ENCODE measurements at places on chromosomes 2 and 18.

GRCh38 chr2:226995625-226996041 is 159.8 kb downstream of the RHBDD1 start:
- no peak for DNase-seq

GRCh38 chr2:219183151-219183772 is 5.2 kb downstream of the RETREG2 start:
- DNase-seq: no peak

DNA sequence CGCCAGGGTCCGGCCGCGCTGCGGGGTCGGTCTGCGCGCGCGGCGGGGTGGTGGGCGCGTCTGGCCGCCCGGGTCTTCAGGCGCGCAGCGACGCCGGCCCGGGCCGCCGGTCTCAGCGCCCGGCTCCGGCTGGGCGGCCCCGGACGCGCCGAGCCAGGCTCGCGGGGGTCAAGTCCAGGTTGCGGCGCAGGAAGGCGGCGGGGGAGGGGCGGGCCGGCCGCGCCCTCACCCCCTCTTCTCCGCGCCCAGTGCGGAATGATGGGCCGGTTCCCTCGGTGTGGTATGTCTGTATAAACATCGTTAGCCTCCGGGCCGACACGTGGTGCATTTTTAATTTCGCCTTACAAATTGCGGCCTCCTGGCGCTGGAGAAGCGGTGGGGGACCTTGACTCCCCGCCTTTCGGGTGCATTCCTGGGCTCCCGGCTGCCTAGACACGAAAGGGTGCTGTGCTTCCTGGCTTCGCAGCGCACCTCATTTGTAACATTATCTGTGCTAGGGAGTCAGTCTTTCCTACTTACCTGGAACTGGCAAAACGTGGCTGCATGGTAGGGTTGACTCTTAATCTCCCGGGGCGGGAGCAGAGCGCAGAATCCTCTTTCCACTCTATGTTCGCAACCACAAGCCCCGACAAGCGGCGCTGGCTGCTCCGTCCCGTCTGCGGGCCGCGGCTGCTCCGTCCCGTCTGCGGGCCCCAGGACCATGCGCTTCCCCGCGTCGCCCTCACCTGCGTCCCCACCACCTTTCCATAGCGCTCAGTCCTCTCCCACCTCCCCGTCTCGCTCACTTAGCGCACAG is 69.0 kb downstream of the CTAGE1 start:
- DNase-seq: no peak

DNA sequence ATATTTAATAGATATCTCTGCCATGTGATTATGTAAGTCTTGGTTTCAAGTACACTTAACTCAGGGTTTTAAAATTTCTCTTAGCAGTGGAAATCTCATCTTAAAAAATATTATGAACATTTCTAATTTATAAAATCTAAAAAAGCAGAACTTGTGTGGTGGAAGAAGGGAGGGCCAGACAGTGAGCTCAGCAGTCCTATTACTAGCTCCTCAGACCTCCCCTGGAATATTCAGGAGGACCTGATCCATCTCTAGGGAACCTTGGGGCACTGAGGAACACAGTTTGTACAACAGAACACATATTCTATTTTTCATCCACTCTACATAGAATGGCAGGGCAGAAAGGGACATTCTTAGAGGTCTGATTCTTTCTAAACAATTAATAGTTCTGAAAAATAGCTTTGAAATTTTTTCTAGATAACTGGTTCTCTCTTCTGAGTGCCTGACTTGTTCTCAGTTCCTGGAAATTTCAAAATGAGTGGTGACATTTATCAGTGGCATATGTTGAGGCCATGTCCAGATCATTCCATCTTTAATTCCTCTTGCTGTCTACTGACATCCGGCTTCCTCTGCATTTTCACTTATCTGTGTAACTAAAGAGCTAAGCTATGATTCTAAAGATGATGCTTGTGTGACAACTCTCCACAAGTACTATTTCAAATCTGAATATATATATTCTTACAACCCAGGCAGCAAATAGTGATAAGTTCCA is 8.2 kb upstream of the MAP4K4 start:
- no peak for DNase-seq

- no peak for DNase-seq
These were observed 795 bp upstream of the TCF7L1 start for GRCh38 chr2:85132397-85132796.

DNA sequence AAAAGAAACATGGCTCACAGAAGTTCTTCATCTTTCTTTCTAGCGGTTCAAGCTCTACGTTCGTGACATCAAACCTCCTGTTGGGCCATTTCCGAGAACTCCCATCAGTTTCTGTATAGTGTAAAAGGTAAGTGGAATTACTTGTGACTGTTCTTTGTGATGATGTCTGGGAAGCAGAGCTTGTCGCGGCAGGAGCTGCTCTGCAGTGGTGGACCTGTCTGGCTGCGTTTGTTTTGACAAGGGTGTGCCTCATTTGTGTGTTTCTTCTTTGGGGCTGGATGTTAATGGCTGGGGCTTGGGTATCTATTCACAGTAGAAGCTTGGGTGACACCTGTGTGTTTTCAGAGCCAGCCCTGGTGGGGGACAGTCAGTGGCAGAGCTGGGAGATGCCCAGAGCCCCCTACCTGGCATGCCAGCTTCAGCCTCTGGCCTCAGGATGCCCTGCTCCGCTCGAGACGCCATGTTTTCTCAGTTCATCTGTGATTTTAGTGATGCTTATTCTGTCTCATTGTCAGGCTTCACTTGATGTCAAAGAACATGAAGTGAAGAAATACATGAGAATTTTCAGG is 59.6 kb downstream of the LDLRAD4 start:
- DNase-seq: no peak

- no peak for DNase-seq
These were observed 215.9 kb downstream of the TMEM247 start for GRCh38 chr2:46695283-46695682.

DNA sequence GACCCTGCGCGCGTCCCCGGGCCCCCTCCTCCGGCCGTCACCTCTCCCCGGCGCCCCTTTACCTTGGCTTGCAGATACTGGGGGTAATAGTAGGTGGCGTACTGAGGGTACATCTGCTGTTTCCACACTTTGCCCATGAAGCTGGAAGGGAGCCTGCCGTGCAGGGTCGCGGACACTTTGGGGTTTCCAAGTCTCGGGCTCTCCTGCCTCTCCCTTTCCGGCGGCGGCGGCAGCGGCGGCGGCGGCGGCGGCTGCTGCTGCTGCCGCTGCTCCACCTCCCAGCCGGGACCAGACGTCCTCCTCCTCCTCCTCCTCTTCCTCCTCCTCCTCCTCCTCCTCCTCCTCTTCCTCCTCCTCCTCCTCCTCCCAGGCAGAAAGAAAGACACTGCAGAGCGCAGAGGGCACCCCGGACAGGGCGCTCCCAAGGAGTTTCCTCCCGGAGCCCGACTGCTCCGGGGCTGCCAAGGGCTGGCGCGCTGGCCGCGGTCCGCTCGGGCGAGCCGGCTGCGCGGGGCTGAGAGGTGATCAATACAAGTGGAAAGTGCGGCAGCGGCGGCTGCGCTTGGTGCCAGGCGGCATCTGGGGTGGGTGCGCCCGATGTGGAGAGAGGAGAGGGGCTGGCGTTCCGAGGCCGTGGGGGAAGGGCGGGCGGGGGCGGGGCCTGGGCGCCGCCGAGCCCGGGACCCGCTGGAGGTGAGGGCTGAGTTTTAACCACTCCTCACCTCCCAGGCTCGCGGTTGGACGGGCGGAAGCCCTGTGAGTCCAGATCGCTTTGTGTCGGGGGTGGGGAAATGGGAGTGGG is at the start of gene RBMS1:
TSS of gene RBMS1 (minus strand) at position 581 of the 802 bp plus-strand sequence. CDS start at position 137, 444 bp downstream.
- DNase-seq: peak; percentile 58

DNA sequence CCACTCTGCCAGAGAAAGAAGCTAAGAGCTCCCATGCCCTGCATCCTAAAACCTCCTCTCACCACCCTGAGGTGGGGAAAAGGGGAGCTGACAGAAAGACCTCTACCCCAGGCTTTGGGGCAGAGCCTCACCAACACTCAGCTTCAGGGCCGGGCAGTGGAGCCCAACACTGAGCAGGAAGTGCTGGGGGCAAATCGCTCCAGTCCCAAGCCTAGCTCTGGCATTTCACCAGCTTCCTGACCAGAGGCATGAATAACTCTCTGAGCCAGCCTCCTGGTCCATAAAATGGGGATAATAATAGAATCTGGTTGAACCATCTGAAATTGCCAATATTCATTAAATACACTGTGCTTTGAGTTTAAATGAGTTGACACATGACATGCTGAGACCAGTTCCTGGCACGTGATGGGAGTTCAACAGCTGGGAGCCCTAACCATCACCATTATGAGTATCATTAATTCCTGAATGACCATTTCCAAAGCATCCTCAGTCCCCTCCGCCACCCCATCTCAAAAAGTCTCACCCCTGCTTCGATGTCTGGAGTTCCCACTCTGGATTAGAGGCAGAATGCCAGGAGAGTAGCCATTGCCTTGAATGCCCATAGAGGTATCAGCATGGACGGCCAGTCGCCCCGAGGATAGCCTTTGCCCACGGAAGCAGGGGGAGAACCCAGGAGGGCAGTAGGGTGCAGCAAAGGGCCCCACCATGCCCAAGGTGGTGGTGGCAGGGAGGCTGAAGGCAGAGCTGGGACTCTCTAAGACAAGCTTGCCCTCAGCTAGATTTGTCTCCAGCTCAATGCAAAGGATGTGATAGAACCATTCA is 153.4 kb downstream of the TNS1 start:
- DNase-seq: no peak

All from WERI-Rb-1 (cell line).